Natural killer cell (primary cell): ENCODE measurements at places on chromosomes 2 and 18. TPM values are rescaled to one million over a fixed set of nuclear protein-coding genes. Genes with fewer than 3 reads are reported as not detected.

DNA sequence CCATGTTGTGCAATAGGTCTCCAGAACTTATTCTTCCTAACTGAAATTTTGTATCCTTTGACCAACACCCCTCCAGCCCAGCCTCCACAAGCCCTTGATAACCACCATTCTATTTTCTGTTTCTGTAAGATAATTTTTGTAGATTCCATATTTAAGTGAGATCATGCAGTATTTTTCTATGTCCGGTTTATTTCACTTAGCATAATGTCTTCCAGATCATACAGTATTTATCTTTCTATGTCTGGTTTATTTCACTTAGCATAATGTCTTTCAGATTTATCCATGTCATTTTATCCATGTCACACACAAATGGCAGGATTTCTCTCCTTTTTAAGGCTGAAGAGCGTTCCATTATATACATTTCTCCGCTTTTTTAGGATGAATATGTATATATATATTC is 24.4 kb upstream of the ONECUT2 start:
- H3K4me1 ChIP-seq: no peaks in the 10 kb centered on the region
- DNase-seq: no peak
- H3K4me3 ChIP-seq: no peak overlapping the region
- no peaks in the 10 kb centered on the region for H3K27me3 ChIP-seq
- H3K27ac ChIP-seq: no peak overlapping the region

DNA sequence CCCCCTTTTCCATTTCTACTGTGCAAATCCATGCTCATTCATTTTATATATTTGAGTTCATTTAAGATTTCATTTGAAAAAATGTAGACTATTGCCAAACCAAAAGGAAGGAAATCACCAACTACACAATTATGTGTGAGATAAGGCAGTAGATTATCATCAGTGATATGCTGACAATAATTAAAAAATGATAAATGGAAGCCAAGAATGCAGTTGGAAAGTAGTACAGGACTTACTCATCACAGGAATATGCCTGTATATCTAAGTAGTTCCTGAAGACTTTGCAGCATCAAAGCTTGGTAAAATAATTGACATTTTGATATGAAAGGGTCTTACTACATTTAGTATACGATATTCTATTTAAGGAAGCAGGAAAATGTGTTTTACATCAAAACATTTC is 166.1 kb upstream of the OTX1 start:
- H3K27ac ChIP-seq: no peak overlapping the region
- H3K4me1 ChIP-seq: no peaks in the 10 kb centered on the region
- no peak overlapping the region for H3K4me3 ChIP-seq
- no peaks in the 10 kb centered on the region for H3K36me3 ChIP-seq

DNA sequence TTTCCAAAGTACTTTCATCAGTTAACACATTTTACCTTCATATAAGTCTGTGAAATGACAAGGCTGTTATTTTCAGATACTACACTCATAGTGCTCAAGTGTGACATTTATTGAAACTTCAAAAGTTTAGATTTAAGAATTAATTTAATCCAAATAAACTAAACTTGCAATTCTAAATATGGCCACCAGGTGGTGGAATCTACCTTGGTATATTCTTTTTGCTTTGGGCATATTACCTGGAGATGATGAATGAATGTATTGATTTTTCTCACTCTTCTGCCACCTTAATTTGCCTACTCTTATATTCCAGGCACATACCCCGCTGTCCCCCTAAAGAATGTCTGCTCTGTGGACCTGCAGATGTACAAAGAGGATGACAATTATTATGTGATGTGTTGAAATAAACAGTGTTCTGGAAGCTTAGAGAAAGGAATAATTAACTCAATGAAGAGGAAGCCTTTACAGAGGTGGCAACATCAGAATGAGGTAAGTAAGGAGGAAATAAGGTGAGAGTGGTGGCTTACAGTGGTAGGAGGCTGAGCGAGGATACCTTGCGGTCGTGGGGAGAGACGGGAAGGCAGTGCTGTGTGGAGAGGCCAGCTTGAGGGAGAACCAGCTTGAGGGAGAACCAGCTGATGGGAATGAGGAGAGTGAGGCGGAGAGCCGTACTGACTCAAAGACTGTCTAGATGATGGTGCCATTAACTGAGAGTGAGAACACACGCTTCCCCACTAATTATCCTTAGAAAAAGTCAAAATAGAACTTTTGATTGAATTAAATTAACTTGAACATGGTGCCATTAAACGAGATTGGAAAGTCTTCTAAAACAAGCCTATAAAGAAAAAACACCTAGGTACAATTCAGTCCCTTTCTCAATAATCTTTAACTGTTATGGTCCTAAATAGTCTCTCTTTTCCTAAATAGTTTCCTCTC is 179.5 kb downstream of the CELF4 start:
- H3K4me1 ChIP-seq: no peaks in the 10 kb centered on the region
- peak; percentile 63 for DNase-seq
- H3K36me3 ChIP-seq: no peaks in the 10 kb centered on the region
- no peak overlapping the region for H3K27ac ChIP-seq
- H3K4me3 ChIP-seq: no peak overlapping the region

GRCh38 chr18:61931654-61932379 is 39.0 kb upstream of the RNF152 start:
- no peak for DNase-seq
- H3K36me3 ChIP-seq: no peaks in the 10 kb centered on the region
- peaks cover 8% of the 10 kb centered on the region for H3K4me1 ChIP-seq
- no peaks in the 10 kb centered on the region for H3K27me3 ChIP-seq

- peaks cover 49% of the 10 kb centered on the region for H3K36me3 ChIP-seq
- H3K27me3 ChIP-seq: no peaks in the 10 kb centered on the region
- no peak for DNase-seq
Measured at GRCh38 chr2:70083344-70084156, 3.7 kb upstream of the PCBP1 start.

The ITGA6 gene
- total RNA-seq: 34.0 TPM
